ENCODE measurements at places on chromosomes 4 and X.

DNA sequence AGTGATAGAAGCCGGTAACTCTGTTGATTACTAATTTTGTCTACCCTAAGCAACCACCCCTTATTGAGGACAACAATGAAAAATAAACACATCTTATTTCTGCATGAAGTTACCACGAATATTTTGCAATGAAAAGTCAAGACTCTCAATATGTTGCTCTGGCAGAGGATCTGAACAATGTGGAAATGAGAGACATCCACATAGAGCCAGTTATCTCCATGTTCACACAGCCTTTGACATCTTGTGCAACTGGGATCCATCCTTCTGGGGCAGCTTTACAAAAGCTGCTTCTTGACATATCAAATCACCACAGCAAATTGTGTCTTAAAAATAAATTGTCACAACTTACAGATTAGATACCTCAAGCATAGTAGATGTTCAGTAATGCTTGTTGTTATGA lies 10.2 kb downstream of the EDNRA start:
- DNase-seq = no peak

DNA sequence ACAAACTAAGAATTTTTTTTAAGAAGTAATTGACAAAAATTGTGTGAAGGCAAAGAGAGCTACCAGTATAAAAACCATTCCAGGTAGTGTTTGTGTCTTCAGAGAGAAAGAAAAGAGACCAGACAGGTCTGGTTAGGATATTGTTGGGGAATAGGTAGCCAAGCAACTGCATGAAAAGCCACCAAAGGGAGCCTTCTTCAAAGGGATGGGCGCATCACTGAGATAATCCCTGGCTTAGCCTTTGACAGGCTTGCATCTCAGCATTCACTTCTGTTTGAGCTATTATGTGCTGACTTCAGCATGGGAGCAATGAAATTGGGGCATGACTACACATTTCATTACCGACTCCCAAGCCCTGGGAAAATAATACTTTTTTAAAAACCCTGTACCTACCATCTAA lies 496.6 kb downstream of the IL1RAPL1 start:
- DNase-seq = no peak

DNA sequence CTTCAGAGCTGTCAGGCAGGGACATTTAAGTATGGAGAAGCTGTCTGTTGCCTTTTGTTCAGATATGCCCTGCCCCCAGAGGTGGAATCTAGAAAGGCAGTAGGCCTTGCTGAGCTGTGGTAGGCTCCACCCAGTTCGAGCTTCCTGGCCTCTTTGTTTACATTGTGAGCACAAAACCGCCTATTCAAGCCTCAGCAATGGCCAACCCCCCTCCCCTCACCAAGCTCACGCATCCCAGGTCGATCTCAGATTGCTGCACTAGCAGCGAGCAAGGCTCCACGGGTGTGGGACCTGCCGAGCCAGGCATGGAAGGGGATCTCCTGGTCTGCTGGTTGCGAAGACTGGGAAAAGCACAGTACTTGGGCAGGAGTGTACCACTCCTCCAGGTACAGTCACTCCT lies 59.3 kb downstream of the ZNF674 start:
- no peak for DNase-seq

GRCh38 chr4:6319530-6320150 lies 50.0 kb downstream of the WFS1 start:
- DNase-seq = no peak

DNA sequence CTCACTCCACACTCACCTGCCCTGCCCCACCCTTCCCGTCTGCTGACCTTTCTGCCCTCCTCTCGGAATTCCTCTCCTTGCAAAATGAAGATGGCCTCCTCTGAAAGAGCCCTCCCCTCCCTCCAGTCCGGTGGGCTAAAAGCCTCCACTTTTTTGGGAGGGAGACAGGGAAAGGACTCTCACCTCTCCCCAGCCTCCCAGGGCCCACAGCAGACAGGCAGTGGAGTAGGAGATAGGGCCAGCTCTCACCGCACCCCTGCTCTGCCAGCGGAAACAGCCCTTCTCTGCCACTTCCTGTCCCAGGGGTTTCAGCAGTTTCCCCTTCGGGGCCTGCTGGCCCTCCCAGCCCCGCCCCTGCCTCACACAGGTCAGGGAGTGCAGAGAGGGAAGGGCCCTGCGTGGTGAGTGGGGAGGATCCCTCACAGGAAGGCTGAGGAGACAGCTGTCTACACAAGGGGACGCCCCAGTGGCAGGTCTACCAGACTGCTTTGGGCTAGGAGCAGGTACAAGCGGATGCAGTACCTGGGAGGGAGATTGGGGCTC lies 18.2 kb downstream of the ELF4 start:
- no peak for DNase-seq

- DNase-seq = no peak
Measured at GRCh38 chr4:172543249-172543648, 625.4 kb upstream of the GALNT7 start.

- peak; percentile 59 for DNase-seq
Measured at GRCh38 chr4:37628977-37629609, 57.1 kb downstream of the RELL1 start.

DNA sequence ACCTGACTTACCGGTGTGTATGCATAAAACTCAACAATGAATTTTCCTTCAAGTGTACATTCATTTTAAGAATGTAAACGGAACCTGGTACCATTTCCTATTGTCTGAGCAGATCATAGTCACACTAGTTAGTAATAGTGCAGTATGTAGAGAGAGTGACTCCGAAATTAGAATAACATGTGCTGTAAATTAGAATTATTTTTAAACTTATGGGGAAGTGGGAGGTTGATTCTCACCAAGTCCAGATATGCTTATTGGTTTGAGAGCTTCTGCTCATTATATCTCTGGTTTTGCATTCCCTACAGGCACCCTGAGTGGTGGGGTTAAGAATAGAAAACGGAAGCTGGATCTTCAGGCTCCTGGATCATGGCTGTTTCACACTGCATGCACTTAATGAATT lies 39.6 kb downstream of the KLF3 start:
- DNase-seq = no peak

- DNase-seq = no peak
Measured at GRCh38 chr4:76012388-76012801, 5.1 kb upstream of the CXCL9 start.

GRCh38 chrX:152537373-152537772 lies 86.3 kb upstream of the GABRA3 start:
- DNase-seq = no peak

DNA sequence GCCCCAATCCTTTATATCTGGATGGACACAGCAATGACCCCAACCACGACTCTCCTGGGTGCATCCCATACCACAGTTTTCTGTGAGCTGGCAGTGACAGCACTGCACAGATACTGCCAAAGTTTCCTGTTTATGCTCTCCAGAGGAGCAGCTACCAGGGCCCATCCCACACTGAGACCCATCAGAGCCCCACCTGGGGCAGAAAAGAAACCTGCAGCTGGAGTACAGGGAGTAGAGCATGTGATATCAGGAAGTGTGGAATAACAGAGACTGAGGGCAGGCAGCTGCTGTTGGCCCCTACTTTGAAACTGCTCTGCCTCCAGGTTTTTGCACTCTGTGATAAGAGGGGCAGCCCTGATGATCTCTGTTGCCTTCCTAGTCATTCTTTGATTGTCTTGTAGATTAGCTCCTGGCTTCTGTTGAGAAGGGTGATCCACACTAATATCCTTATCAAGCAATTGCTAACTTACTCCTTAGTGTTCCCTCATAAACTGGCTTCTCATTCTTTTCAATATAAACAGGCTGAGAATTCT lies 526.3 kb upstream of the TECRL start:
- DNase-seq = no peak

GRCh38 chrX:153828723-153829548 lies 1.4 kb downstream of the PDZD4 start:
- no peak for DNase-seq

DNA sequence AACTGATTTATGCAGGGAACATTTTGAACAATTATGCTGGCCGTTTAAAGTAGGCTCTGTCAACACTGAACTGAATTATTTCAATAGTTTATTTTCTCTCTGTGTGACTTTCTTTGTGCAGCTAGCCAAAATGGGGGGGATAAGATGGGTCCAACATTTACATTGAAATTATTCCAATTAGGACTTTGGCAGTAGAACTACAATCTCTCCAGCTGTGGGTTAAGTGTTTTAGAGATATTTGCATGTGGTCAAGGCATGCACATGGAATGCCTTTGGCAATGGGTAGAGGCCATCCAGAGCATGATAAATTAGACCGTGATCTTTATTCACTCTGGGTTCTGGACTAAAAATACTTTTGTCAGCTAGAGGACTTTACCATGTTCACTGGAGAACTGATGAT lies 107.9 kb upstream of the ELOVL6 start:
- no peak for DNase-seq

DNA sequence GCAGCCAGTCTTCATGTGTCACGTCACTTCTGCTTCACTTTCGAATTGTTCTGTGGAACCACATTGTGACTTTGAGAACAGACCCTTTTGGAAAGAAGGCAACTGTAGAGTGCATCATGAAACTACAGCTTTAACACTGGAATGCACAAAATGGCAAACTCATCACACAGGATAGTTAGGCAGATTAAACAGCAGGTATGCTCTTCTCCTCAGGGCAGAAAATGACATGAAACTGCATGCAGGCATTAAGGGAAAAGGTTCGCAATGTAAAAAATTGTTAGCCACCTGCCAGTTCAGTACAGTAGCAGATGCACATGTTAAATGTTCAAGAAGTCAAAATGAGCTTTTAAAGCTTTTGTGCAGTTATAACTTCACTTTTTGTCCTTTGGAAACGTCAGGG lies 864.6 kb upstream of the IGFBP7 start:
- DNase-seq = no peak

- no peak for DNase-seq
Measured at GRCh38 chr4:169260217-169260866, 10.4 kb downstream of the SH3RF1 start.
